ENCODE measurements at places on chromosomes 6 and 20. TPM values are rescaled to one million over a fixed set of nuclear protein-coding genes. Genes with fewer than 3 reads are reported as not detected.

The TRAPPC3L gene
- 0.27 TPM for polyA plus RNA-seq

The HEY2 gene
- polyA plus RNA-seq, result 7.2 TPM

The GINS1 gene
- polyA plus RNA-seq, result 18.1 TPM

The STMN3 gene
- polyA plus RNA-seq, result 32.7 TPM

DNA sequence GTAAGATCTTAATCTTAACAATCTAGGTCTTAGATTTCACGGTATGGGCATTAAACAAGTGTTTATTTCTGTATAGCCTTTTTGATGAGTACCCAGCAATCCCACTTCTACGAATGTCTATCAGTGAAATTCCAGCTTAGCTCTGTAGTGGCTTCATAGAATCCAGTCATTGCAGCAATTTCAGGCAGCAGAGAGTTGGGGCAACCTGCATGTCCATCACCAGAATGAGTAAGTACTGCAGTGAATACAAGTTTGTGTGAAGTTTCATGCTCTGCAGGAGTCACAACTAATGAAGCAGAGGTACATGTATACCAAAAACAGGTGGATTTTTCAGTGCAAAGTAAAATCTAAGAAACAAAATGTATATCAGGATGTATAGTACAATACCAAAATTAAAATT, 151.7 kb downstream of the OR2B2 start:
- no peak for DNase-seq

DNA sequence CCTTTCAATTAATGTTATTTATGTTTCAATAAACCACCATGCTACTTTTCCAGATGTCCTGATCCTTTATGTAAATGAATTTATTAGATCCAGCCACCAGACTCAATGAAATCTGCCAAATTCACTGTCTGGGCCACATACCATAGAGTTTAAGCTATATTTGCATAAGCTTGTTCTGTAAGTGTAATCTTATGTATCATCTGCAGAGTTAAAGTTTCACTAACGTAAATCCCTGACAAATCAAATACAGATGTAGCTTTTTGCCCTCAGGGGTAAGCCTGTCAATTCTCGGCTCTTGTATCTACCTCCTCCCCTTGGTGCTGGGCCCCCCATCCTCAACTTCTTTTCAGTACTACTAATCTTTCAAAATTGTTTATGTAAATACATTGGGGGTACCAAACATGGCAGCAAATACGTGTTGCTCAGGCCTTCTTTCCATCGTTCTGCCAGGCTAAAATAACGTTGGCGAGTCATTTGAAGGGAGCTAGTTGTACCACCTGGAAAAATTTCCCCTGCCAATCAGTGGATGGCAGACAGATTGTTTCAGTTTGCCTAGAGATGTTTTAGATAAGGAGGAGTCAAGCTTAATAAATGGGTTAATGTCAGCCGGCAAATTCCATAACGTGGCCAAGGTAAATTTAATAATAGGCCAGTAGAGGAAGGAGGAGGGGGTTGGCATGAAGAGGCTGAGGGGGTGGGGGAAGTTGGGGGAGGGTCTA, 79.6 kb downstream of the RPS12 start:
- no peak for DNase-seq

The GCNT2 gene
- 19.2 TPM for polyA plus RNA-seq

DNA sequence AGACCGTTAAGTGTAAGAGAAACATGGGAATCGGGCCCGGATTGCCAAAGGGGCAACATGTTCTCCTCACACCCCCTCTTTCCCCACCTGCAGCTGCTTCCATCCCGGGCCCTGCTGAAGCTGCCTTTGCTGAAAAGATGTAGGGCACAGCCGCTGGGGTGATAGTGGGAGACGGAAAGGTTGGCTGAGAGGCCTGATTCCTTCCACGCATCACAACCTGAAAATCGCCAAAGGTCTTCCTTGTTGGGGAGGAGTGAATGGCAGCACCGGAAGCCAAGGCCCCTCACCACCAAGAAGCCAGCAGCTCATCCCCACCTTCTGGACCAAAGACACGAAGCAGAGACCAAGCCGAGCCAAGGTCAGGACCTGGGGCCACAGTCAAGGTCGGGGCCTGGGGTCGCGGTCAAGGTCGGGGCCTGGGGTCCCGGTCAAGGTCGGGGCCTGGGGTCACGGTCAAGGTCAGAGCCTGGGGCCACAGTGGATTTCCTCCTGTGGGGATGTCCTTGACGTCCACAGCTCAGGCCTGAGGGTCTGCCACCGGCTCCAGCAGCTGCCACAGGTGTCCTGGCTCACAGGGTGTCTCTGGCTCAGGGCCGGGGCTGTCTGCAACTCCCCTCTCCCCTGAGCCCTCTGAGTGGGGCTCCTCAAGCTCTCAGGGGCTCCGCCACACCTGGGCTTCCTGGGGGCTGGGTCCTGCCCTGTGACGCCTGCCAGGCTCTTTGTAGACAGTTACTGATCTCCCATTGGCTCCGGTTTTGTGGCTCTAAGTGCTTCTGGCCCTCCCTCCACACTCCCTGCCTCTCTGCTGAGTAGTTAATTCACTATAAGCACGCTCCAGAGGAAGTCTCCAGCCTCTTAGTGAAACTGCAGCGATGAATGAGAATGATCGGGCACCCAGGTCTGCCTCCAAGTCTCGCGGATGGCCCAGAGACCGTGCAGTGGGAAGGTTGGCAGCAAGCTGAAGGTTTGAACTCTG, 5.5 kb upstream of the CHRNA4 start:
- no peak for DNase-seq

DNA sequence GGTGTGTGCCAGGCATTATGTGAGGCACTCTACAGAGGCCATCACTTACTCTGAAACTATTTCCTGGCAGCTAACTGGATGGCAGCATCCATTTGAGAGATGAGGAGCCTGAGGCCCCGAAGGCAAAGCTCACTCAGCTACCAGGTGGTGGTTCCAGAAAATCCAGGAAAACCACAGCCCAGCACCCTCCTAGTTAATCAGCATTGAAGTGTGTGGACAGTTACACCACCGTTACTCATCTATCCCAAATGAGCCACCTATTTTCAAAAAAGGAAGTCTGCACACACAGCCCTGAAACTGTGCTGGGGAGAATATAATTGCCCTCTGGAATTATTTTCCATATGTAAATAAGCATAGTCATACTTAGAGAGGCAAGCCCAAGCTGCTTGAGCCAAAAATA, 67.4 kb downstream of the CNBD2 start:
- DNase-seq, result no peak

GRCh38 chr20:23235173-23236027, 115.2 kb upstream of the NXT1 start:
- peak; percentile 46 for DNase-seq

DNA sequence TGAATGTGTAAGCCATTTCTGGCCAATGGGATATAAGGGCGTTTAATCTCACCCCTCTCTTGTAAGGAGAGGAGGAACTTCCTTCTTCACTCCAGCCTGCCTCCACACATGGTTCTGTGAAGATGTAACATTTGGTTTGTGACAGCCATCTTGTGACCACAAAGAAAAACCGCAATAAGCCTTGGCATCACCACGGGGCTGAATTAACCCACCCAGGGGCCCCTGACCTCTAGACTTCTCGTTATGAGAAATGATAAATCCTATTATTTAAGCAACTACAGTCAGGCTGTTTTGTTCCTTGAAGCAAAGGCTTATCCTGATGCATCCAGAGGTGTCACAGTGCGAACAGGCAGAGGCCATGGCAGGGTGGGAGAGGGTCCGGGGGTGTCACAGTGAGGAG, 139.7 kb downstream of the CDC5L start:
- DNase-seq, result no peak

The ATP5F1E gene
- polyA plus RNA-seq, result 257 TPM

DNA sequence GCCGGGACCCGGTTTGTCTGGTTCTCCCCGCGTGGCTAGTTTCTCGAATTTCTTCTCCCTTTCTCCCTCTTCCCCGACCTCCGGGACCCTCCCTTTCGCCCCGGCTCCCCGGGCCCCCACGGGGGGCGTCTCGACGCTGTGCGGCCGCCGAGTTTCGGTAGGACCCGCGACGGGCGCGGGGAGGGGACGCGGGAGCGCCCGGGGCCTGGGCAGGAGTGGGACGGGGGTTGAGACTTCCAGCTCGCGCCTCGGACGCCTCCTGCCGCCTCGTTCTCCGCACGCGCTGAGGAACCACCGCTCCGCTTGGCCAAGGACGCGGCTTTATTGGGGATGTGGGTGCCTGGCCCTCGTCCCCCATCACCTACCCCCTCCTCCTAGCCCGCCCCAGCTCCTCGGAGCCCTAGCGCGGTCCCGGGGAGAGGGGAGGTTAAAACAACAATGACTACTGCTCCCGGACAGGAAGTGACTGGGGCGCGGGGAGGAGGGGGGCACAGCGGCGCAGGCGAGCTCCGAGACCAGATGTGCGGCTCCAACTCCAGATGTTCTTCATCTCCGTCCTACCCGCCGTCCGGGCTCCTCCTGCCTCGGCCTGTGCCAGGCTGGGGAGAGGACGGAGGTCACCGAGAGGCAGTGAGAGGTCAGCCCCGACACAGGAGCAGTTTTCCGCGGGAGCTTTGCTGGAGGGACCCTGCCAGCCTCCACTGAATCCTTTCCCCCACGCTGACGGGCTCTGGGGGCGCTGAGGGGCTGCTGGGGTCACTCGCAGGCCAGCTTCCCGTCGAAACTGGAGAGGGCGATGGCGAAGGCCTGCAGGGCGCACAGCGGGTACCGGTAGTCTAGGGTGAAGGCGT, 917 bp upstream of the TEAD3 start:
- DNase-seq, result peak; percentile 86

The NKAIN2 gene
- 14.1 TPM for polyA plus RNA-seq

DNA sequence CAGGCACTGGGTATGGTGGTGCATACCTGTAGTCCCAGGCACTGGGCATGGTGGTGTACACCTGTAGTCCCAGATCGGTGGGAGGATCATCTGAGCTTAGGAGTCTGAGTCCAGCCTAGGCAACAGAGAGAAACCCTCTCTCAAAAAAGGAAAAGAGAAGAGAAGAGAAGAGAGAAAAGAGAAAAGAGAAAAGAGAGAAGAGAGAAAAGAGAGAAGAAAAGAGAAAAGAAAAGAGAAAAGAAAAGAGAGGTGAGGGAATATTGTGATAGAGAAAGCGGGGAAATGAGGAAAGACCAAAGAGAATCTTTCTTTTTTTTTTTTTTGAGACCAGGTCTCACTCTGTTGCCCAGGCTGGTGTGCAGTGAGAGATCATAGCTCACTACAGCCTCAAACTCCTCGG, 108.7 kb downstream of the ARHGAP18 start:
- no peak for DNase-seq

The CASS4 gene
- 2.3 TPM for polyA plus RNA-seq

DNA sequence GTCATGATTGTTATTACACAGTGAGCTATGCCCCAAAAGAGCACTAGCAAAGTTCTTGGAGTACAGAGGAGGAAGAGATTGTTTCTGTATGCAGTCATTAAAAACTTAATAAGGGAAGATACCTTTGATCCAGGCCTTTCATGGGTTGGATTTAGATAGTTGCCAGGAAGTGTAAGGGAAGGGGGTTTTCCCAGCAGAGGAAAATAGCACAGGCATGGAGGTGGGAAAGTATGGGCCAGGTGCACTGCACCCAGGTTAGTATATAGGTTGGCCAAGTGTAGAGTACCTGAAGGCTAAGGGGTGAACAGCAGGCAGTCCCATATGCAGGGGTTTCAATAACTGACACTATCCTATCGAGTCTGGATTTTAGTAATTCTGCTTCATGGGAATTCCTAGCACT, 101.4 kb downstream of the SOBP start:
- no peak for DNase-seq

The OR12D3 gene
- polyA plus RNA-seq, result not detected

DNA sequence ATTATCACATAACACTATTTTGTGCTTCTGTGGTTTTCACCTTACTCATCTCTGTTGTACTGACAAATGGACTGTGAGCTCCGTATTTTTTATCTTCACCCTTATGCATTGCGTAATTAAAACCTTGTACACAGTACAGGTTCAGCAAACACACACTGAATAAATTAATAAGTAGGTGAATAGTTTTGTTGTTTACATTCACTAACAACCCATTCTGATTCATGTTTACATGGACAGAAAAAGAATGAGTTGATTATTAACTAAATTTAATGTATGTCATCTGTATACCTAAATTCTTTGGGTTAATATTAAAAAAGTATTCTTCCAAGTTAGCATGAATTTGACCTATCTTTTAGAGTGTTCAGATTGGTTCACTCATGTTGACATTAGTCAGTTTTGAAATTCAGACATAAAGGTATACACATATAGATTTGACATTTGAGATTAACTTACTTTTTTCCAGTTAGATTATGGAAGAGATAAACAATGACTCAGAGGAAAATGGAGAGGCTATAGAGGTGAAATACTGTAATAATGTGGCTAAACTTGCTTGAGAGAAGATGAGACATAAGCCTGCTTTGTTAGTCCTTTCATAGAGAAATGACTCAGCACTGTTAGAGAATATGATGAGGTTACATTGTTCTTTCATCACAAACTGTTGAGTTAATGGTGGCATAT, 541.7 kb upstream of the FLRT3 start:
- no peak for DNase-seq

DNA sequence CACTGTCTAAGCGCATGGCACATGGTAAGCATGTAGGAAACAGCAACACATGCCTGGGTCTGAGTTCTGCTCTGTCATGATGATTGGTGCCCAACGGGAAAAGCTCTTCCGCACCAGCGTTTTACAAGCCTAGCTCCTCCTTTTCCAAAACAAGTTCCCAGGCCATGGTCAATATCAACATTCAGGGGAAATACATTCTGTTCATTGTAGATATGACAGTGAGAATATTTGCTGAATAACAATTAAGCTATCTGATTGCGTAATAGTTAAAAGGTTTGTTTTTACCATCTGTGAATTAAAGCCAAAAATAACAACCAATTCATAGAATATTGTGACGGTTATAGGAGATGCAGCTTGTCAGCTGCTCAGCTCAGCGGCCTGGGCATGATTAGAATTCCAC, 404.3 kb upstream of the SLC35B3 start:
- no peak for DNase-seq

The MUC21 gene
- 0.09 TPM for polyA plus RNA-seq

The HLA-A gene
- polyA plus RNA-seq, result 177 TPM

The CD24 gene
- polyA plus RNA-seq, result 1,054 TPM

DNA sequence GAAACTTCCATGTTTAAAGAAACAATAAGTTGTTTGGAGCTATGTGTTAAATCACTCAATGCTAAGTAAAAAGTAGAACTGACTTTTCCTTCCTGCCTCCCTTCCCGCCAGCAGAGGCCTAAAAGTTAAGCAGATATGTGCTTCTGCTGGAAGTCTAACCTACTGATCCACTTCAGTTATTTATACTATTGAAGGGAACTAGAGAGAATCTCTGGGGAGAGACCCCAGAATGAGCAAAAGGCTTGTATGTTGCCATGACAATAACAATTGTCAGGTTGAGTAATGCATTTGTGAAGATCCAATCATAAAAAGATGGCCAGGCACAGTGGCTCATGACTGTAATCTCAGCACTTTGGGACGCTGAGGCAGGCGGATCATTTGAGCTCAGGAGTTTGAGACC, 24.7 kb downstream of the MGME1 start:
- no peak for DNase-seq

- no peak for DNase-seq
Measured at GRCh38 chr6:27678469-27678868, 205.6 kb upstream of the ZNF184 start.

The CASP8AP2 gene
- polyA plus RNA-seq, result 21.0 TPM

The HSPA1A gene
- polyA plus RNA-seq, result 104 TPM

The MOCS1 gene
- polyA plus RNA-seq, result 14.0 TPM
